GM13976 (cell line): ENCODE measurements at places on chromosomes 7 and 10.

GRCh38 chr7:45070254-45070642 lies 18.5 kb downstream of the NACAD start:
- no peak for DNase-seq

DNA sequence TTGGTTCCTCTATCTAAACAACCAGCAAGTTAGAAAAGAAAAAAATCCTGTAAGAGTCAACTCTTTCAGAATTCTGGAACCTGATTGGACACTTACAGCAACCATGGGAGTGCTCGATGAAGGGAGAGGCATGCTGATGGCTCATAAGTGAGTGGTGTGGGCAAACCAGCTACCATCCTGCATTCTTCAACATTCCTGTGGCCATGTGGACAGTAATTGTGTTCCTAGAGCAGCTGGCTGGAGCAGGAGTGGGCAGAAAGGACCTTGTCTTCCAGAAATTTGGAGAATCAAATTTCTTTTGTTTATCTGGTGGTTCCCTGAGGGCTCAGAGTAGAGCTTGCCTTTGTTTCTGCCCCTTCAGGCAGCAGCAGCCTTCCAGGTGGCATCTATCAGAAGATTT lies 22.5 kb upstream of the MYL7 start:
- DNase-seq = no peak

- no peak for DNase-seq
These were observed 41.1 kb upstream of the FAM204A start for GRCh38 chr10:118383063-118383689.

GRCh38 chr10:13161857-13162271 lies 506 bp downstream of the MCM10 start:
- DNase-seq = peak; percentile 36

DNA sequence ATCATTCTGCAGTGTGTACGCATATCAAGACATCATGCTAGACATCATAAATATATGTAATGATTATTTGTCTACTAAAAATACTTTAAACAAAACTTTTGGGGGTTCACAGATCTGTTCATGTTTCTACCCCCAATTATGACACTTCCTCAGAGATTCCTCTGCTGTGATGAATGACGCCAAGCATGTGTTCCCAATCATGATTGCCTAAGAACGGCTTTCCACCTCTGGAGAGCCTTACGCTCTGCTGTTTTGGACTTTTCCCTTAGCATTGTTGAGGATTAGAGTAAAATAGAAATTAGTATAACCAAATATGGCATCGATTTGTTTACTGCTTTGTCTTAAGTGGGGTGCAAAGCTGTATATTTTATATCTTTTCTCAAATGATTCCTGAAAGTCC lies 236.3 kb upstream of the IGFBP3 start:
- no peak for DNase-seq

- no peak for DNase-seq
These were observed 118.5 kb downstream of the LYZL1 start for GRCh38 chr10:29407280-29407858.

- no peak for DNase-seq
These were observed 7.9 kb downstream of the ANTXRL start for GRCh38 chr10:46294641-46295220.

DNA sequence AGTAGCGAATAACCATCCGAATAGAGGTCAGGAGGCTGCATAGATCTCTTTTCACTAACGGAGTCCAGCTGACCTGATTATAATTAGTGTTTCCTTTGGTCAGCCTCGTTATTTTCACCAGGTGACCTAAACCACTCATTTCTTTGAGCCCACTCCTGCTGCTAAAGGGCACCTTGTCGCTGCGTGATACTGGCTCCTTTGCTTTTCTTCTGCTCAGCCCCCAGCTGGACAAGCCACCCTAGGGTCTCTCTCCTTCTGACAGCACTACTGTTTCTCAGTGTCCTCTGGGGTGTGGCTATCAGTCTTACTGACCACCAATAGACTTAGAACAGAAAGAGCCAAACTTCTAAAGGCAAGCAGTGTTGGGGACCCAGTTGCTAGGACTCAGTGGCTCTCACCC lies 2.7 kb upstream of the IGFBP3 start:
- no peak for DNase-seq

GRCh38 chr7:117157241-117158209 lies 165.3 kb downstream of the WNT2 start:
- no peak for DNase-seq

DNA sequence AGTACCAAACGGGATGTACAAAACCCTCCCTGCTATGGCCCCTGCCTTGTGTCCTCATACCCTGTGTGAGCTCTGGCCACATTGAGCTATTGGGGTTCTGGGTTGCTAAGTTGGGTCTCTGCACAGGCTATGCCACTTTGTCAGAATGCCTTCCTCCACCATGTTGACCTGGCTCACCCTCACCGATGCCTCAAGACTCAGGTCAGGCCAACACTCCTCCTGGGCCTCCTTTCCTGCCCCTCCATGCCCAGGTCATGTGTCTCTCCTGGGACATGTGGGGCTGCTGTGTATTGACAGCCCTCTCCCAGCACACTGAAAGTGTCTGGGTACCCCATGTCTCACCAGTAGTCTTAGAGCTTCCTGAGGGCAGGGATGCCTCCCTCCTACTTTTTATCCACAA lies 14.6 kb downstream of the TRPV5 start:
- DNase-seq = no peak

DNA sequence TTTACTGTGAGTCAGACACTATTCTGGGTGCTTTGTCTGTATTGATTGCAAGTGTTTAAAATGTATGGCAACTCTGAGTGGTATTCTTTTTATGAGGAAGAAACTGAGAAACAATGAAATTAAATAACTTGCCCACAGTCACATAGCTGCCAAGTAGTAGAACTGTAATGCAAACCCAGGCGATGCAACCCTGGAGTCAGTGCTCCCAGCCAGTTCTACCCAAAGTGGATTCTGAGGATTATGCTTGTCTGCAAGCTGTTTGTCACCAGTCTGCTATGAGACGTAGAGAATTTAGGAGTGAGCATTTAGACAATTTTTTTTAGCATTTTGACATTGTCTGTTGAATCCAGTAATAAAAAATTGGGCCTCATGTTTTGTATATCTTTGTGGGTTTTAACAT lies 306.0 kb upstream of the LRGUK start:
- no peak for DNase-seq

DNA sequence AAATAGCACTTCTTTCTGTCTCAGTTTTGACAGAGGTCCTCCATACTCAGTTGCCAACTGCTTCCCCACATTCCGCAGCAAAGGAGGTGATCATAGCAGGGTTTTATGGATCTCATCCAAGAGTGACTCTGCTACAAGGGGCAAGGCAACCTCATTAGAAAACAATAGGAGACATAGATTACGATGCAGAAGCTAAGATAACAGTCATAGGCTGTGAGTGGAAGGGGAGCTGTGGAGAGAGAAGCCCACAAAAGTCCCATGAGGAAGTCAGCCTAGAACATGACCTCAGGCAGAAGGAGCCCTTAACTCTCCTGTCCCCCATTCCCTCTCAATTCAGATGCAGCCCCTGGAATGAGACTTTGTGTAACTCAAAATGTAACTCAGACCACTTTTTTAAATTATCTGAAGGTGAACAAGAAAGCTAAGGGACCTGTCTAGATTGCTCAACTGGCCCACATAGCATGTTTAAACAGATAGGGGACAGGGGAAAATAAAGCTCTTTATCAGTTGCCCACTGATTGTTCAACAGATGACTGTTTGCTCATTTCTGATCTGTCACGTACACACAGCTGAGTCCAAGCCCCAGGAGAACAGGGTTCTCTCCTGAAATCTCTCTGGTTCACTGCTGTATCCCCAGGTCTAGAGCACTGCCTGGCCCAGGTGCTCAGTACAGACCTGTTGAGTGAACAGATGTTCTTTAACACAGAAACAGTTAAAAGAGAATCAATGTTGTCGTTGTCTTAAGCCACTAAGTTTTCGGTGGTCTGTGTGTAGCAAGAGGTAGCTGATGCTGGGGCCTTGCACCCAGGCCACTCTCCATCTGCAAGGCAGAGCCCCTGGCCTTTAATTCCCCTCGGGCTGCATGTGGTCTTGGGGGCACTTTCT lies 1.5 kb upstream of the NCOA4 start:
- DNase-seq = no peak
